Mammary epithelial cell (primary cell): ENCODE measurements at places on chromosomes 13 and 19. TPM values are rescaled to one million over a fixed set of nuclear protein-coding genes. Genes with fewer than 3 reads are reported as not detected.

Gene KLK12
- total RNA-seq: not detected in 2 replicates

Gene NUMBL
- 12.5 TPM for total RNA-seq

Gene CRX
- total RNA-seq: not detected in 2 replicates

- peak; percentile 73 for DNase-seq
Observed at GRCh38 chr13:46295491-46296114, 83.9 kb downstream of the LRRC63 start.

GRCh38 chr13:27449081-27449603 is 1.2 kb downstream of the MTIF3 start:
- DNase-seq: peak; percentile 29

DNA sequence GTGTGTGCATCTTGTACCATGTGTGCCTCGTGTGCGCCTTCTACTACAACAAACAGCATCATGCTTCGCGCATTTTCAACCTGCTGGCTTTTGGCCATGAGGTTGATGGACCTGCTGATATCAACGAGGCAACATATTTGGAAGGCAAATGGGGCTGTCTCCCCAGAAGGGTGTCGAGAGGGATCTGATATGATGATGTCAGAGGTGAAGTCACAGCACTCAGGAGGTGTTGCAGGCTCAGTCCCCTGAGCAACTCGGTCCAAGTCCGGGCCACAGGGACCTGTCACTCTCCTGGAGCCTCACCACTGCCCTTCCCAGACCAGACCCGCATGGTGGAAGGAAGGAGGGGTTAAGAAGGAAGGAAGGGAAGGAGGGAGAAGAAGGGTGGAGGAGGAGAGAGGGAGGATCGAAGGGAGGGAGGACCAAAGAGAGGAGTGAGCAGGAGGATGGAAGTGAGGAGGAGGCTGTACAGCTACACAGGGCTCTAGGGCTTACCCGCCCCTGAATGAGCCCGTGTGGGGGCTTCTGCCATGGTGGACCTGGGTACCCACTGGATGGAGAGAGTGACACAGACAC is 6.7 kb upstream of the C13orf46 start:
- no peak for DNase-seq
